ENCODE measurements at places on chromosomes 11 and 22. TPM values are rescaled to one million over a fixed set of nuclear protein-coding genes. Genes with fewer than 3 reads are reported as not detected.

Gene TRPM5
- polyA plus RNA-seq = 2.1 TPM

Gene OR51D1
- polyA plus RNA-seq = not detected

Gene TEX12
- not detected for polyA plus RNA-seq

Gene TRIM64C
- polyA plus RNA-seq = not detected

GRCh38 chr11:127862406-127862805, 725.0 kb downstream of the ETS1 start:
- no peak for DNase-seq

DNA sequence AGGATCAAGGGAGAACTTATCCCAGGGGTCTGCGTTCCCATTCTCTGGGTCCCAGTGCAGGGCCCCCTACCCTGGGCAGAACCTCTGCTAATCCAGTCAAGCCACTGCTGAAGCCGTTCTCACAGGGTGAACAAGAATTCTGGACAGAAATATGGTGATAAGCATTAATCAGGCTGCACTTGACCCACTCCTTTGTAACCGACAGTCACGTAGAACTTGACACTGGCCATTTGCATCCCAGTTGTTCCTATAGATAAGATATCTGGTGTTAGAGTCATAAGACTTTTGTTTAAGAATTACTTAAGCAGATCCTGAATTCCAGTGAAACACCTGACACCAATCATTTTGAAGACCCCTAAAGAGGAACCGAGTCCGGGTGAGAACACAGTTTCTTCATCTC, 107.5 kb upstream of the THY1 start:
- no peak for DNase-seq

- DNase-seq = no peak
These were observed 14.6 kb downstream of the SMARCB1 start for GRCh38 chr22:23801238-23801821.

GRCh38 chr11:128862908-128863660, 4.0 kb downstream of the KCNJ1 start:
- DNase-seq = no peak

DNA sequence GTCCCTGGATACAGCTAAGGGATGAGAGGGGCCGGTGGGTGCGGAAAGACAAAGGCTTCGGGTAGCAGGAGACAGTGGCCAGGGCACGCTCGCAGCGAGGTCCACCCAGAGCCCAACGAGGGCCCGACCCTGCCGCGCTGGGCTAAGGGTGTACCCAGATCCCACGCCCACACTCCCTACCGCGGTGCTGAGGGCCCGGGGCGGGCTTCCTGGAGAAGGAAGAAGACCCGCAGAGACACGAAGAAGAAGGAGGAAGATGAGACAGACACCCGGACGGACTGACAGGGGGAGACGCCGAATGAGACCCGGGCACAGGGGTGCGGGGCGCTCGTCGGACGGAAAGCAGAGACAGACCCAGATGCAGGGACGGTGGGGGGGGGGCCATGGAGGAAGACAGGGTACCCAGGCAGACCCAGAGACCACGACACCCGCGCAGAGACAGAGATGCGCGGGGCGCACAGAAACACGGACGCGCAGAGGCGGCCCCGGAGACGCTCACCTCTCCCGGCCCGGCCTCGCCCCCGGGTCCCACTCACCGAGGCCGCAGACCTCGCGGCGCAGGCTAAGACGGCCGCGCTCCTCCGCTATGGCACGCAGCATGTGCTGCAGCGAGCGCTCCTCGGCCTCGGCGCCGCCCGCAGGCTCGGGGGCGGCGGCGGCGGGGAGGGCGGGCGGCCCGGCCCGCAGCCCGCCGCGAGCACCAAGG, 437 bp downstream of the KIAA0930 start:
- no peak for DNase-seq

DNA sequence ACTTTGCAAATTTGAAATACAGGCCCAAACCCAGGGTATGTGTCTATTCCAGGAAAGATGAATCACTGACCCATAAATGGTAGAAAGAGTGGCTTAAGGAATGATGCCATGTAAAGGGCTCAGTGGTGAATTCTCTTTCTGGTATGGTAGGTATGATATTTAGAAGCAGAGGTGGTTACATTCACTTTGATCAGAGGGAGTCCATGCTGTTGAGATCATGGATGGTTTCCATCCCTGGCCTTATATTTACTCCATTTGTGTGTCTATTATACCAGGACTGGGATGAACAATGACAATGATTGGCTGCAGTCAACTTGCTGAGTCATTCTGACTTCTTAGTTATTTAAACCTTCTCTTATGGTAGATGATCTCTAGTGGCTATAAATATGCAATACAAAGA, 419.8 kb upstream of the LRRC4C start:
- DNase-seq = no peak

Gene TYR
- polyA plus RNA-seq = 0.06 TPM

DNA sequence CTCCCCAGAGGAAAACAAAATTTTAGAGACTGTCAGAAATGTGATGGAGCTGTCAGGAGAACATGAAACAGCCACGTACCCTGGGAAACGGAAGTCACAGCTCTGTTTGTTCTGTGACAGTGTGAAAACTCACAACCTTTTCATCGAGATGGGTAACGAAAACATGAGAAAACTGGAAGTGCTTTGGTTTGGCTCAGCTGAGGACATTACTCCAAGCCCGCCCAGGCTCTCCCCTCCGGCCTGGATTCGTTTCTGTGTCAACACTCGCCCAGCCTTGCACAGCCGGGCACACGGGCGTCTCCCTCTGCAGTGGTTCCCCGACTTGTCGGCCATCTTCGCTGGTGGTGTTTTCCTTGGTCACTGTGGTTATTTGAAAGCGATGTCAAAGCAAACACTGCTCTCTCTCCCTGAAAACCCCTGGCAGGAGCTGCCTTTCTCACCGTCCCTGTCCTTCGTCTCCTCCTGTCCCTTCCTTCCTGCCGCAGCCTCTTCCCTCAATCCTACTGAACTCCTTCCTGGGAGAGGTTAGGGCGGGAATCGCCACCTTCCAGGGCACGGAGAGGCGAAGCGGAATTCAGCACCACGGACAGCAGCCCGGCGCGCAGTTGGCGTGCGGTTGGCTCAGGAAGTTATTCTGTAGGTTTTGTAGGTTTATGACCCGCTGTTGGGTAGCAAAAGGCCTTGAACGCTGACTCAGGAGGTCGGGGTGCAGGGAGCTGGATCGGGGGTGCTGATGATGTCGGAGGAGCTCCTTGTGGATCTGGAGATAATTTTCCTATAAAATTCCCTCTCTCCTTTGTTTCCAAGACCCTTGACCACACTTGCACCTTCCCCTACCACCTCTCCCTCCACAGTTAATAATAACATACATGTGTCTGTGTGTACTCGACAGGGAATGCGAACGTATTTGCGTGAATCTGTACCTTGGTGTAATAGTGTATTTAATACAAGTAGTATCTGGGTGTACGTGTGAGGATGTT, 13.1 kb upstream of the RPS19BP1 start:
- peak; percentile 65 for DNase-seq

DNA sequence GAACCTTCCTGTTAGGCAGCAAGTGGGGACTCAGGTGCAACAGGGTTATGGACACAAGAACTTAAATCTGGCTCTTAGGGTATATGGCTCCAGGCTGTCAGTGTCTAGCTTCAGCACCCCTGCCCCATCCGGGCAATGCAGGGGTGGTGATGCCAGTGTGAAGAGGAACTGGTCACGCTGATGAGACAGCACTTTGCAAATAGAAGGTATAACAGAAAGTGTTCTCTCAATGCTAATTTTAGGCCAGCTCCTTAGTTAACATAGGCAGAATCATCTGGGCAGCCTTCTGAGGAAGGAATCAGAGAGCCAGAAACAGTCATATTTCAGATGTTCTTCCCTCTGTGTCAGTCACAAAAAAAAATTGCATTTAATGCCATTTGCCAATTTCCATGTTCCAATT, 41.2 kb downstream of the SYT9 start:
- no peak for DNase-seq

DNA sequence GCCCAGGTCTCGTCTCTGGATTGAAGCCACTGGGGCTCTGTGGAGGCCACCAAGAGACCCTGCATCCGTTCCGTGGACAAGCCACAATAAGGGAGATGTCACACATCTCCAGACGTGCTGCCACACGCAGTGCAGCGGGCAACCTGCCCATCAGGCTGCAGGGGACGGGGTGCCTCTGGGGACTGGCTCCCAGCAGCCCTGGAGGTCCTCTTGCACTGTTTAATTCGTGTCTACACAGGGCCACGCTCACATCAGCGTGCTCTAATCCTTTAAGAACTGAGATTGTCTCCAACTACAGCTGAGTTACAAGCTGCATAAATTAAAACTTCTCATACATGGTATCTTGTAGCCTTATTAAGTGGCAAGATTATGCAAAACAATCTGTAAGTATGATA, 1232.2 kb downstream of the BRD1 start:
- no peak for DNase-seq

All from right renal cortex interstitium (tissue), 3 donors.